ENCODE measurements at places on chromosomes 7 and 10.
A peak's percentile ranks its signal among the peaks of the same experiment; 100 is the strongest.

DNA sequence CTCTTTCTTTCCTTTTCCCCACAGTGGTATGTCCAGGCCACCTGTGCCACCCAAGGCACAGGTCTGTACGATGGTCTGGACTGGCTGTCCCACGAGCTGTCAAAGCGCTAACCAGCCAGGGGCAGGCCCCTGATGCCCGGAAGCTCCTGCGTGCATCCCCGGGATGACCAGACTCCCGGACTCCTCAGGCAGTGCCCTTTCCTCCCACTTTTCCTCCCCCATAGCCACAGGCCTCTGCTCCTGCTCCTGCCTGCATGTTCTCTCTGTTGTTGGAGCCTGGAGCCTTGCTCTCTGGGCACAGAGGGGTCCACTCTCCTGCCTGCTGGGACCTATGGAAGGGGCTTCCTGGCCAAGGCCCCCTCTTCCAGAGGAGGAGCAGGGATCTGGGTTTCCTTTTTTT lies 2.3 kb upstream of the FSCN3 start:
- DNase-seq = no peak

DNA sequence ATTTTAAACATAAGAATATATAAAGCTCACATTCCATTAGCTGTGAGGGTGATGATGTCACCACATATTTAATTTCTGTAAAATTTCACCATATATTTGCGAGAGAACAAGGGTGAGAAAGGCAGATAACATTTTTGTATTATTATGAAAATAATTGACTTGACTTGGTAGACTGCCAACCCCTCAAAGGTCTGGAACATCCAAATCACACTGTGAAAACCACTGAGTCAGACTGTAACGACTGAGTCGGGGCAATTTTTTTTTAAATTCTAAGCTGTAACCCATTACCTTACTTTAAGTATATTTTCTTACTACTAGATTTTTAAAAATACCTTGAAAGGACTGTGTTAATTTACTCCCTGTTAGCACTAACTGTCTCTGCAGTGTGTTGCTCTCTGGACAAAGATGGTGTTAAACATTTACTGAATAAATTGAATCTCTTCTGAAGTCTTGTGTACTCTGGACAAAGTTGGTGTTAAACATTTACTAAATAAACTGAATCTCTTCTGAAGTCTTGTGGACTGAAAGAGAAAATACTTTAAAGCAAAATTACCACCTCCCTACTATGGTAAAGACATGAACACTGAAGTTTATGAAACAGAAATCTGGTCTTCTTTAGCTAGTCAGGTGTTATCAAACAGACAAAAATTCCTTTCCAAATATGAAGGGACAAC lies 14.1 kb downstream of the PDZD8 start:
- no peak for DNase-seq

DNA sequence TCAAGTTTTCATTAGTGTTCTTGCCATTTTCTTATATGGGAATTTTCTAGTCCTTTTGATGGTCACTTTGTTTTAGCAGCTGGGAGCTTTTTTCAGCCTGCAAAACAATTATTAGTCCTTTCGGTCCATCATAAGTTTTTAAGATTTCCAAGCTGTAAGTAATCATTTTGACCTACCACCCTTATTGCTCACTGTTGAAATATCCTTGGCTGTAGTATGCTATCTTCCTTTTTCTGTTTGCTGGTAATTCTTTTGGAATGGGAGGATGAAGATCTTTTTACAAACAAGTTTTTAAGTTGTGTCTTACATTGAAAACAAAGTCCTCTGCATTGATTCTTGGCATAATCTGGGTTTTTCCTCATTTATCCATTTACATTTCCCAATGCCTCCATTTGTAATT lies 24.0 kb downstream of the BZW2 start:
- no peak for DNase-seq

DNA sequence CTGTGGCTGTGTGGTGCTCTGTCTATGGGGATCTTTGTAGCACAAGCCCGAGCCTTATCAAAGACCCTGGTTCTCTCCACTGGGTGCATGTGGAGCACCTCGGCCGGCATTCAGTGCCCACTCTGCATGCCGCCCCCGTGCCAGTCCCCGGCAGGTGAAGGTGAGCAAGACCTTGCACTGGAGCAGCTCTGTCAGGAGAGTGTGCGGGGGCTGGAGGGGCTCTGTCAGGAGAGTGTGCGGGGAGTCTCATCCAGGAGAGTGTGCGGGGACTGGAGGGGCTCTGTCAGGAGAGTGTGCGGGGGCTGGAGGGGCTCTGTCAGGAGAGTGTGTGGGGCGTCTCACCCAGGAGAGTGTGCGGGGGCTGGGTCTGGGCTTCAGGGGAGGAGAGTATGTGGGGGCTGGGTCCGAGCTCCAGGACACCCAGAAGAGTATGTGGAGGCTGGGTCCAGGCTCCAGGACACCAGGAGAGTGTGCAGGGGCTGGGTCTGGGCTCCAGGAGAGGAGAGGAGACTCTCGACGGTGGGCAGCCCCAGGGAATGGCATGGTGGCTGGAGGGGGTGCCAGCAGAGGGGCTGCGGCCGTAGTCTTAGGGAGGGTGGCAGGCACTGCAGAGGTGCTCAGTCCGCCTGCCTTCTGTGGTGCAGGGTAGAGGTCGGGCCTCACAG lies 40.8 kb downstream of the INPP5A start:
- DNase-seq = no peak

DNA sequence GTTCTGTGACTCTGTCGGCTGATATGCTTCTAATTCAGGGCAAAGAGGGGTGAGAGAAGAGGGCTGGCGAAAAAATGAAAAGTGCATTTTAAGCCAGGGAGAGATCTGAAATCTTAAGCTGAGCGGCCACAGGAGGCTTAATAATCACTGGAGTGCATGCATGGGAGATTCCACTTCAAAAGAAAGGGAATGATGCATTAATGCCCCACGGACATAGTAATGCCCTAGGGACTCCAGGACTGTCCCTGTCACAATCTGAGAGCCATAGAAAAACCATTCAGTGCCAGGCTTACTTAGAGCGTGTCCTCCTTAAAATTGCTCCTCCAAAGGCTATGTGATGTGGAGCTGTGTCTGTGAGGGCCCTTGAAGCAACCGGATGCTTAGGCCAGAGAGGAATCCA lies 75.1 kb downstream of the NHLRC2 start:
- DNase-seq = no peak

- DNase-seq = no peak
These were observed 8.4 kb downstream of the PRF1 start for GRCh38 chr10:70594161-70594560.

- peak; percentile 27 for DNase-seq
These were observed 430.2 kb downstream of the LRMDA start for GRCh38 chr10:75861582-75861981.

DNA sequence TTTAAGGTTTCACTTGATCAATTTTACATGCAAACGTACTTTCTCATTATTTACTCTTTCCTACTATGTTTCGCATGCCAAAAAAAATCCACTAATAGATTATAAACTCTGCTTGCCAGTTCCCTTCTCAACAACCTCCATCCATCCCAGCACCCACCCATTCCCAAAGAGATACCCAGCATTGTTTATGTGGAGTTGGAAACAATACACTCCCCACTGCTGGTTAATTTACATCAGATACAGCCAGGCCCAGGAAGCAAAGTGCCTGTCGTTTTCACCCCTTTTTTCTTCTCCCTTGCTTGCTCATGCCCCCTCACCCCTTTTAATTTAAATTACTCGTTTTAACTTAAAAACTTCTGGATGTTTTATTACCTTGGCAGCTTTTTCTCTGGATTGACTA lies 59.9 kb downstream of the HIBADH start:
- no peak for DNase-seq

DNA sequence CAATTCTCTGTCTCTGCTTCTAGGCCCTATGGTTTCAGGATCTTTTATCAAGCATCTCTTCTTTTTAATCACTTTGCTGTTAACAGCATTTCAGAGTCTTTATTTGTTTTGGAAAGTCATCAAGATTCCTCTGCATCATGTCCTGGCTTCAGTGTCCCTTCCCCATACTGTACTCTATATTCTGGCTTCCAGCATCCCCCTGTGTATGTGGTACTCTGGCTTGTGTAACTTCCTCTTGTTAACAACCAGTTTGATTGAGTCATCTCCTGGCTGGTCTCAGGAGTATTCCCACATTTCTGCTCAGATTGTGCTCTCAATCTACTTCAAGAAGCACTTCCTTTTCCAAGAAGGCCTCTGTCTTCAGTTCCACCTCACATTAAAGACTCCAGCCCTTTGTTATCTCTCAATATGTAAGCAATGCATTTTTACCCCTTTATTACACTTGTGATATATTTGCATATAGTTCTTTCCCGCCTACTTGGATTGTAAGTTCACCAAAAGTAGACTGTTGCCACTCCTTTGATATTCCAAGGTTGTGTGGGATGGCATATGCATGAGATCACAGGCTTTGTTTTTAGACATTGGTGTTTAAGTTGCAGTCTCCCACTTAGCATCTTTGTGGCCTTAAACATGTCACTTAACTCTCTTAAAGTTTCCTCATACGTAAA lies 15.1 kb upstream of the ATE1 start:
- DNase-seq = peak; percentile 90

DNA sequence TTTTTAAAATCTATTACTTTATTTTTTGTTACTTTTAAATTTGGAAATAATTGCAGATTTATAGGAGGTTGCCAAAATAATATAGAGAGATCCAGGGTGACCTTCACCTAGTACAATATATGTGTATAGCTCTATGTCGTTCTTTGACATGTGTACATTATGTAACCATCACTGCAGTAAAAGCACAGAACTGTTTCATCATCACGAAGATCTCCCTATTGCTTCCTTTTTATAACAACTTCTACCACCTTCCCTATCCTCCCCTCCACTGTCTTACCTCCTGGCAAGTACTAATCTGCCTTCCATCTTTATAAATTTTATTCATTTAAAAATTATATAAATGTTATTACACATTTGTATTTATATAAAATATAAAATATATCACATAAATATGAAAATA lies 251.0 kb downstream of the AUTS2 start:
- peak; percentile 65 for DNase-seq

GRCh38 chr7:122082160-122082559 lies 61.9 kb downstream of the AASS start:
- no peak for DNase-seq

- DNase-seq = no peak
These were observed 211.6 kb downstream of the SFMBT2 start for GRCh38 chr10:7199152-7199760.

DNA sequence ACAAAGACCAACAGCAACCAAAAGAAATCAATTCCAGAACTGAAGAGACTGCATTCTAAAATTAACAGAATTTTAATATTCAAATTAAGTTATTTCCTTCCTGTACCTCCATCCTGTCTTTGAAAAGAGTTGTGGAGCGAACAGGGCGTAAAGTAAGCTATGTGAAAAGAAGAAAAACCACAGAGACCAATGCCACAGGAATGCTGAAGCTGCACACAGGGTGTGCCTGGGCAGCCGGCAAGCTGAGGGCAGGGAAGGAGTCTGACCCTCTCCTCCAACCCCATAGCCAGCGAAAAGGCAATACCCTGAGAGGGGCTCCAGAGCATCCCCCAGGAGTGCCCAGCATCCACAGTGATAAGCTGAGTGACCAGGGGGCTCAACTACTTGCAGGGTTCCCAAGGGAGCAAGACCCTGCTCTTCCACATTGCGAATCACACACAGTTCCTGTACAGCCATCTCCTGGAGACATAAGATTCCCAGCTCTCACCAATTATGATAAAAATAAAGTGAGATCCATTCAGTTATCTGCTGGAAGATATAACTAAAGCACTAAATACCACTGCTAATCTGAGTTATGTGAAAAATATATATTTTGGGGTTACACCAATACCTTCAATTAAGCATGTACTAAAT lies 93.8 kb downstream of the PARD3 start:
- DNase-seq = peak; percentile 14

GRCh38 chr7:46024263-46024916 lies 103.3 kb upstream of the IGFBP3 start:
- DNase-seq = no peak

- DNase-seq = no peak
These were observed 12.6 kb upstream of the OR6B1 start for GRCh38 chr7:143987513-143987912.

- no peak for DNase-seq
These were observed 154.1 kb downstream of the KIAA1217 start for GRCh38 chr10:24363070-24363469.

GRCh38 chr7:134931487-134931886 lies 54.8 kb upstream of the AGBL3 start:
- DNase-seq = no peak

DNA sequence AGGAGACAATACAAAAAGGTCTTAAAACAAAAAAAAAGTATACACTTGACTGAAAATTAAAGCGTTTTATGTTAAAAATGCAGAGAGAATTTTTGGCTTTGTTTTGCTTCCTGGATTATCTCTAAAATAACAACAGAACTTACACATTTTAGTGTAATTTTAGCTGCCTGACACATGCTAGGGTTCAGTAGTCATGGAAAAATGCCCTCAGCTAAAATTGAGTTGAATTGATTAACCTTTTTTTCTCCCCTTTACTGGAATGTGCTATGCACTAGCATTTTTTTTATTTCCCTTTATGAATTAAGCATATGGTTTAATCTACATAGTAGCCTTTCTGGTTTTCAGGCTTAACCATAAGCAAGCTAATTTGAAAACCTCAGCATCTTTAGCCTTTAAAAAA lies 89.9 kb downstream of the ZNF277 start:
- DNase-seq = no peak

DNA sequence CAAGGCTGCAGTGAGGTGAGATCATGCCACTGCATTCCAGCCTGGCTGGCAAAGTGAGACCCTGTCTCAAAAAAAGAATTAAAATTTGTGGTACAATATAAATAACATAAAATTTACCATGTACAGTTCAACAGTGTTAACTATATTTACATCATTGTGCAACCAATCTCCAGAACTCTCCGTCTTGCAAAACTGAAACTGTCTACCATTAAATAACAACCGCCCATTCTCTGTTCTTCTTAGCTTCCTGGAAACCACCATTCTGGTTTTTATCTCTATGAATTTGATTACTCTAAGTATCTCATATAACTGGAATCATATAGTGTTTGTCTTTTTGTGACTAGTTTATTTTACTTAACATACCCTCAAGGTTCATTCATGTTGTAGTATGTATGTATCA lies 167.6 kb downstream of the AUTS2 start:
- DNase-seq = peak; percentile 75

GRCh38 chr7:50834679-50835078 lies 52.0 kb upstream of the GRB10 start:
- DNase-seq = no peak

DNA sequence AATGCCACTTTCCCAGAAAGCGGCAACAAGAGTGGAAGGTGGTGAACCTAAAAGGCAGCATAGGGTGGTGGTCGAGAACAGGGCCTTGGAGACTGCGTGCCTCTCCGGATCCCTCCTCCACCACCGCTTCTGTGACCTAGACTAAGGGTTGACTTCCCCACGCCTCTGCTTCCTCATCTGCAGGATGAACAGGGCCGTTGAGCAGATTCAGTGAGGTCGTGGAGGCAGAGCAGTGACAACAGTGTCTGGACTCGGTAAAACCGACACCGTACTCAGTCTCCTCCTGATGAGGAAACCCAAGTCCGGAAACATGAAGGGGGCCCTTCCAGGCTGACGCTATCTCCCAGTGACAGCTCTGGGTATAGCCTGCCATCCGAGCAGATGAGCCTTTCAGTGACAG lies 162.6 kb downstream of the CELF2 start:
- peak; percentile 92 for DNase-seq

- DNase-seq = no peak
These were observed 696.8 kb upstream of the MBL2 start for GRCh38 chr10:53469383-53469782.
